Endodermal cell (in vitro differentiated cells): ENCODE measurements at places on chromosomes 13 and 19.
A peak's percentile ranks its signal among the peaks of the same experiment; 100 is the strongest.

DNA sequence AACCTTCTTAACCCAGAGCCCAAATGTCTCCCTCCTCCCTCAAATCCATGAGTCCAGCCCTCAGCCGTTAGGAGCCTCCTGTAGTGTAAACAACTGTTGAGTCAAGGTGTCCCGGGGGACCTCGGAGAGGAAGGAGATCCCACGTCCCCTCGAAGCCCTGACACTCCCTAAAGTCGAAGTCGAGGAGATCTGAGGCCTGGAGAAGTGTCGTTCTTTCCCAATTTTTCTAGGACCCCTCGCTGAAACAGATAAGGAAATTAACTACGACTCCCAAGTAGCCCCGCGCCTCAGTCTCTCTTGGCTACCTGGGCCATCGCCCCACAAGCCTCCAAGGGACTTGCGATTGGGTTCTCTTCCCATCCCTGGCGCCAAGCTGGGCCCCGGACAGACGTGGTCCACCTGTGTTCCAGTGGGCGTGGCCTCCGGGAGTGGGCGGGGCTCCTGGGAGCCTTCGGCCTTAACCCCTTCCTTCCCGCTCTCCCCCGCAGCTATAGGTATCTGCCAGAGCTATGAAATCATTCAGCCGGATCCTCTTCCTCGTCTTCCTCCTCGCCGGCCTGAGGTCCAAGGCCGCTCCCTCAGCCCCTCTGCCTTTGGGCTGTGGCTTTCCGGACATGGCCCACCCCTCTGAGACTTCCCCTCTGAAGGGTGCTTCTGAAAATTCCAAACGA, 869 bp downstream of the GFY start:
- DNase-seq = peak; percentile 96

DNA sequence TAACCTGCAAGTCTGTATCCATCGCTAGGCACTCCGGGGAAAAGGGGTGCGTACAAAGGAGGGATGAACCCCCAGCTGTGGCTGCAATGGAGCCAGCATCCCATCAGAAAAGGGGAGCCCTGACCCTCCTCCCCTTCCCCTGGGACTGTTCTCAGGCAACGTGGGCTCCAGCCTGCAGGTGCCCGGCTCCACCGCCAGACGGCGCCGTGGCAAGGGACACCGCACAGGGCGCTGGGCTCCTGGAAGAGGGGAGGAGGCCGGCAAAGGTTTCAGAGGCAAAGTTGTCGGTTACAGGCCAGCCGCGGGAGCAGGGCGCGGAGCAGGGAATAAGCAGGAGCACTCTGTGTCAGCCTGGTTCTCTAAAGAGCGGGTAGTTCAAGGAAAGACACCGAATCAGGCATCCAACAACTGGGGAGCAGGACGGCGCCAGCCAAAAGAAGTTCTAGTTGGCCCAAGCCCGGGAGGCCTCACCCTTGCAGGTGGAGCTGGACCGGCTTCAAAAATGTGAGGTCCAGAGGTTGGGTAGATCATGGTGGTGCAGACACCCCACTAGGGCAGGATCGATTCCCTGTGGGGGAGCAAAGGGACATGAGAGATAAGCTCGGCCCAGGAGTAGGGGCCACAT, 53.0 kb upstream of the ATP12A start:
- DNase-seq = peak; percentile 95

DNA sequence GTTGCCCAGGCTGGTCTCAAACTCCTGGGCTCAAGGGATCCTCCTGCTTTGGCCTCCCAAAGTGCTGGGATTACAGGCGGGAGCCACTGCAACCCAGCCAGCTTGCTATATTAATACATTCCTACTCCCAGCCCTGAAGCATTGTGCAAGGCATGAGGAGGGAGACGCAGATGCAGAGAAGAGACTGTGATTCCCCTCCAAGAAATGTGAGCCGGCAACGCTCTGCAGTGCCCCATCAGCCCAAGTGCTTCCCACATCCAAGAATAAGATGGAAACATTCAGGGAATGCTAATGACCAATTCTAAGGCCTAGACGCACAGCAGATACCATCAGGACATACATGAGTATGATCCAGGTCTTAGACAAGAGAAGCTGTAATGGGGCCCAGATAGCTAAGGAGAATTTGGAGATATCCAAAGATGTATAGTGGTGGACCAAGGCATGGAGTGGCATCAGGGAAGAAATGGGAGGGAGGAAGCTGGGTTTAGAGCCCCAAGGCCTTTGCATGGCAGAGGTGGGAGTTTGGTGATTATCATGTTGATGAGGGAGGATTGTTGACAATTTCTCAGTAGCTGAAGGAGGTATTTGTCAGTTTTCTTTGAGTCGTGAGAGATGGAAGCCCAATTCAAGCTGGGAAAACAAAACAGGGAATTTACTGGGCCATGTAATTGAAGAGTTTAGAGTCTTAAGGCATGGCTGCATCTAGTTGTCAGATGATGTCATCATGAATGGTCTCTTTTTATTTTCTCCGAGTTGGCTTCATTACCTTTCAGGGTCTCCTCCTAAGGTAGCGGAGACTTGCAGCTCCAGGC, 2.9 kb downstream of the PPM1N start:
- peak; percentile 68 for DNase-seq

- DNase-seq = peak; percentile 57
These were observed 163.0 kb upstream of the TSC22D1 start for GRCh38 chr13:44739120-44739519.

DNA sequence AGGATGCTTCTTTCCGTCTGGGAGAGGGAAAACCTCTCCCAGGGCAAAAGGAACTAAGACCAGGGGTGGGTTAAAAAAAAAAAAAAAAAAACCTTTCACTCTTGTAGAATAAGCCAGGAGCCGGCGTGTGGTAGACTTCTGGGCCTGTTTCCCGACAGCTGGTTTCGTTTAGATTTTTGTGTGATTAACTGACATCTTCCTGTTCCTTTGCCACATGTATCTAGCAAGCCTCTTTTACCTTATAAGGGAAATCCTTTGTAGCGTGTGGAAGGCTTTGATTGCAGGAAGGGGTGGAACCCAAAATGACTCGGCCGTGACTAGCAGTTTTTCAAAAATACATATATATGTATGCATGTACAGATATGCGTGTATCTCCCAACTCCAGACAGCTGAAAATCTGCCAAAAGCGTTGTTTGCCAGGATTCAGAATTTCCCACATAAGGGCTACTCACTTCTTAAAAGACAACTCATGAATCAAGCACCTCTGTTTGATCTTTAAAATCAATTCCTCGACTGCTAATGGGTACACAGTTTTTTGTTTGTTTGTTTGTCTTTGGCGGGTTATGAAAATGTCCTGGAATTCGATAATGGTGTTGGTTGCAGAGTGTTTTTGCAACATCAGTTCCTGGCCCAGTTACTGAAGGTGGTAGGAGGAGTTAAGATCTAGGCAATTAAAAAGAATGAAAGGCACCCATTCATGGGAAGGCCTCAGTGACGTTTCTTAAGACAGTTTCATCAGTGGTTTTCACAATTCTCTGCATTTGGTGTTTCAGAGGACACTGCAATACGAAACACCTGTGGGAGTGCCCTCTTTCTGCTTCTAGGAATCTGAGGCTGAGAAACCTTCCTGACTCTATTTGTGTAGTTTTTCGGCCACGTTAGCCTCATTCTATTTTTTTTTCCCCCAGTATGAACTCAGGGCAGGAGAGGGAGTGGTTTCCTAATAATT, 2.7 kb downstream of the TPM4 start:
- DNase-seq = peak; percentile 60

GRCh38 chr13:49532593-49532992, 36.8 kb downstream of the PHF11 start:
- DNase-seq = no peak

GRCh38 chr13:91078093-91078679, 269.3 kb upstream of the MIR17HG start:
- no peak for DNase-seq
